ENCODE measurements at places on chromosomes 5 and 9.

DNA sequence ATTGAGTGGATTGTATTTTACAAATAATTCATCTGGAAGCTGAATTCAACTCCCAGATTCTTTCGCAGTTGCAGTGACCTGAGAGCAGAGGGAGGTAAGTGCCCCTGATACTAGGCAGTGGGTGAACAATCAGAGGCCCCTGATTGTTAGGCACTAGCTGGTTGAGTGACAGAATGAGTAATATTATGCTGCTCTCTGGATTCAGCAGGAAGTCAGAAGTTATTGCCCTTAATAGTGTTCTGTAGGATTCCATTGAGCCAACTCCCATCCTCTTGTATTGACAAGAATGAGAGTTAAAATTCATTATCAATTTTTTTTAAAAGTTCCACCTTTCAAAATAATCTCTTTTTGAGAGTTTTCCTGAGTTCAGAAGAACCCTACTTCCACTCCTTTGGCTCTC lies 301.2 kb downstream of the DTWD2 start:
- no peak for DNase-seq

GRCh38 chr5:145948921-145949320 lies 12.5 kb downstream of the SH3RF2 start:
- DNase-seq = no peak

- no peak for DNase-seq
Observed at GRCh38 chr5:54644226-54644625, 126.7 kb downstream of the SNX18 start.

DNA sequence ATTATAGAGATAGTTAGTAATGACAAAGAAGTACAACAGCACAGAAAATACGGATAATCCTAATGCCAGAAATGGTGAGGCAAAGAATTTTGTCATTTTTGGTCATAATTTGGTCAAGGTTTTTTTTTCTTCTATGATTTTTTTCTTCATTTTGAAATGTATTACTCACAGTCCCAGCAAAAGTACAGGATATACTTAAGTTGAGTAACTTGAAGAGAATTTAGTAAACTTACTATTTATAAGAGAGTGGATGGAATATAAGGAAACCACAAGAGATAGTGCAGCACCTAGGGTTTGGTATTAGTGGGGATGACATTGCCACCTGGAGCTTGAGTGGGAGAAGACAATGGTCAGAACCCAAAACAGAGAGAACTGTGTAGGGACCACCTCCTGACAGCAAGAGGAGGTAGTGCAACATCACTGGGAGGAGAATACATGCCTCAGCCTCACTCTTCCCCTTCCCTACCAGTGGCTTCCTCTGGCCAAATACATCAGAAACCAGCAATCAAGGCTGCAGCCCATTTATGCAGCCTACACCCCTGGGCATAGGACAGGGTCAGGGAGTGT lies 434.5 kb upstream of the TRPC7 start:
- no peak for DNase-seq

DNA sequence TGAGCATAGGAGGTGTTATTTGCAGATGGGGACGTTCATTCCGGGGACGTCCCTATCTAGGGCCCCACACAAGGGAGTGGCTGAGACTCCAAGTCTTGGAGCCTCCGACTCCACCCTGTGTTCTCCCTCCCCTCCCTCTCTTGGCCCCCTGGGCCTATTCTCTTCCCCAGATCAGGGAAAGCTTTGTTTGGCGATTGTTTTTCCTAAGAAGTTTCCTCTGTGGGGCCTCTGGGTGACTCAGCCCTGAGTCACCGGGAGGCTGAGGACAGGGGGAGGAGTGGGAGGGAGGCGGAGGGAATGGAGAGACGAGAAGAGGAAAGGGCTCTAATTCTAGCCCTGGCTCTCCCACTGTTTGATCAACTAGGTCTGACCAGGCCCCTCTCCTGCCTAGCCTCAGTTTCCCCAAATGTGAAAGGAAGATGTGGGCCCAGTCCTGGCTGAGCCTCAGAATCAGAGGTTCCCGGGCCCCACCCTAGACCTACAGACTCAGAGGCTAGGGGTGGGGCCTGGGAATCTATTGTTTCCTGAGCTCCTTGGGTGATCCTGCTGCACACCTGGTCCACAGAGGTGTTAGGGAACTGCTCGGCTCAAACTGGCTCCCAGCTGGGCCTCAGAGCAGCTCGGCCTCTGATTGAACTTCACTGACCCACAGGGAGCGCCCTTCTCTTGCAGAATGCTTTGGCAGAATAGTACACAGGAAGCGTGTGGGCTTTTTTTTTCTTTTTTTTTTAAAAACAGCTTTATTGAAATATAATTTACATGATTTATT lies 19.2 kb downstream of the GSN start:
- DNase-seq = no peak

GRCh38 chr5:149940077-149940574 lies 4.5 kb downstream of the PDE6A start:
- DNase-seq = no peak

- no peak for DNase-seq
Observed at GRCh38 chr5:139262059-139262741, 31.3 kb upstream of the MATR3 start.

DNA sequence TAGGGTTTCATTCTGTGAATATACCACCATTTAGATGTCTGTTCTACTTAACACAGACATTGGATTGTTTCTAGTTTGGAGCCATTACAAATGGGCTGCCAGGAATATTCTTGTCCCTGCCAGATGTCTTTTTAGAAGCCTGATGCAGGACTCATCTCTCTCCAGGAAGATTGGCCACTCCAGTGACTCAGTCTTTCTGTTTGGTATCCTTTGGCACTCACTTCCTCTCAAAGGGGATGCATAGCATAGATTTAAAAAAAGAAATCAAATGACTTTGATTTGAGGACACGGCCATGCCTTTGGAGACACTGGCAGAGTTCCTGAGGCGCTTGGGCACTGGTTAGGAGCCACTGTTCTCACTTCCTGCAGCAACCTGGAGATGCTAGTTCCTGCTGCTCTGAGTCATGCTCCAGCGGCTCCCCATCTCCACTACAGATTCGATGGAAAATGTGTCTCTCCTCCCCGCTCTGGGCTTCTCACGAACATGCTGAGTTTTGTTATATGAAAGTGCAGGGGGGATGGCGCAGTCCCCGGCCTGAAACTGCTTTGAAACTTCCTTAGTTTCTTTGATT lies 3.5 kb upstream of the ZNF366 start:
- no peak for DNase-seq

DNA sequence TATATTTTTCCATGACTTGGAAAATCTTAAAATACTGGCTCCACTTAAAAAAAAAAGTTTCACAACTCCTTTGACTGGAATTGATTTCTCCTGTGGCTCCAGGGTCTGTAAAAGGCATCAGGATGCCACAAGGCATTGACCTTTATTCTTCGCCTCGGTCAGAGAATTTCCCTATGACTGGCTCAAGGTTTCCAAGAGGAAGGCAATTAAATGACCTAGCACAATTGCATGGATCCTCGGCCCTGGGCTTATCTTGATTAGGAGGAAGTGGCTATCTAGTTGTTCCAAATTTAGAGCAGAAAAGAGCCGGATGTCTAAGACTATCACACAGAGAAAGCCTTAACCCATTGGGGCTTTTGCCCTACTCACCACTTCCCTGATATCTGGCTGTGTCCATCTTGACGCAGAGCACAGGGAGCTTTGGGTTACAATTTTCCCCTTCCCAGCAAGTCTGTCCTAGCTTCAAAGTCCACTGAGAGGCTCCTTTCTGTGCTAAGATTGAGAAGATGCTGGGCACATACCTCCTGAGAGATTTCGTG lies 56.9 kb upstream of the COL15A1 start:
- no peak for DNase-seq

- no peak for DNase-seq
Observed at GRCh38 chr5:87413343-87413645, 564 bp upstream of the CCNH start.

- no peak for DNase-seq
Observed at GRCh38 chr5:72523960-72524582, 16.9 kb upstream of the ZNF366 start.

DNA sequence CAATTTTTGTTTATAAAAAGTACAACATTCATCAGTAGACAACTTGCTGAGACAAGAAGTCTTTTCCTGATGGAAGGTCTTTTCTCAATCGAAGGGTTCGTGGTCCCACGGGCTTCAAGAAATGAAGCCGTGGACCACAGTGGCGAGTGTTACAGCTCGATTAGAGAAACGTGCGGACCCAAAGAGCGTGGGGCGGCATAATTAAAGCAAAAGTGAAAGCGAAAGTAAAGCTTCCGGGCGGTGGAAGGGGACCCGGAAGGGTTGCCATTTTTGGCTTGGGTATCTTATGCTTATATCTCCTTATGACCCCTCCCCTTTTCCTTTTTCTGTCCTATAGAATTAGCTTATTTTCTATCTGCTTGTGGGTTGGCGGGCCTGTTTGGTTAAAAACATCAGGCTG lies 2309.4 kb upstream of the ACO1 start:
- no peak for DNase-seq

DNA sequence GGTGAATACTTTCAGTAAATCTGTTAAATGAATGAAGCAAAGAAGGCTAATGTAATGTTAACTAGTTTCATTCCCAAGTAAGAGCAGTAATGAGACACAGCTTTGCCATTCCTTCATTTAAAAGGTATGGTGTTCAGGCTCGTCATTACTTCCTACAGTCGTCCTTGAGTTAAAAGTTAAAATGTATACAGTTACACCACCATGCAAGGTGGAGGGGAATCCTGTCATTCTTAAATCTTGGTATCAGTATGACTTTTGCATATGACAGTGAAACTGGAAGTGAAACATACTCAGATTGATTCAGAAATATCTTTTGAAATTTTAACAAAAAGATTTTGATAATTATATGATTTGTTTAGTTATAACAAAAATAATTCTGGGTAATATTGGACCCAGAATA lies 25.9 kb downstream of the MTRR start:
- DNase-seq = no peak

DNA sequence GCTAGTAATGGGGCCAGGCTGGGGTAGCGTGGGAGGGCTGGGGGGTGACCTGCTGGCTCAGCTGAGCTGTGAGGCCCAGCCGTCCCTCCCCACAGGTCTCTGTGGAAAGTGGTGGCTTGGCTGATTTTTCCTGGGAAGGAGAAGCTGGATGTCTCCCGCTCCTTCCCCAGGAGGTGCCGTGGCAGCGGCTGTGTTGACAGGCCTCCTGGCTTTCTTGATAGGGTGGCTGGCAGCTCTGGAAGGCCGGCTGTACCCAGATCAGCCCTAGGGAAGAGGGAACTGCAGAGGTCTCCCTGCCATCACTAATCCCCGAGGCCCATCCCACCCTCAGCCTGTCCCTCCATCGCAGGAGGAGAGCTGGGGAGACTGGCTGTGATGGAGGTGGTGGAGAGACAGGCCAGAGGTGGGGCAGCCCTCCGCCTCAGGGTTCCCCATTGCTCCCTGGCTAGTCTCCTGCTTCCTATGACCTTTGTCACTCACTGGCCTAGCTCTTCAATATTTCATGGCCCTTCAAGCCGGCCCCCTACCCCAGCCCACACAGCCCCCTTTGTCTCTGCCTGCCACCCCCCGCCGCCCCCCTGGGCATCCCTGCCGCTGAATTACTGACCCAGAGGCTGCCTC lies 6.8 kb downstream of the CXXC5 start:
- DNase-seq = no peak

DNA sequence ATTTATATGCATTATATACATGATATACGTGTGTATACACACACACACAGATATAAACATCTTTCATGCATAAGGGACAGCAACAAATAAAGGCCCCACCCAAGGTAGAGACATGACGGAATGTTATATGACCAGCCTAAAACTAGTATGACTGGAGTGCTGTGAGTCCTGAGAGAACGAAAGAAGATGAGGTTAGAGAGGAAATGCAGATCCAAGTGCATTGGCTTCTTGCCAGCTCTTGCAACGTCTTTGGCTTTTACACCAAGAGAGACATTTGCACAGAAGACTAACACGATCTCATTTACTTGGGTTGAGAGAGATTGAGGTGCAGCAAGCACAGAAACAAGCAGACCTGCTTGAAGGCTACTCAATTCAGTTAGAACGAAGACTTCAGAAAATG lies 23.0 kb downstream of the CDH10 start:
- no peak for DNase-seq

DNA sequence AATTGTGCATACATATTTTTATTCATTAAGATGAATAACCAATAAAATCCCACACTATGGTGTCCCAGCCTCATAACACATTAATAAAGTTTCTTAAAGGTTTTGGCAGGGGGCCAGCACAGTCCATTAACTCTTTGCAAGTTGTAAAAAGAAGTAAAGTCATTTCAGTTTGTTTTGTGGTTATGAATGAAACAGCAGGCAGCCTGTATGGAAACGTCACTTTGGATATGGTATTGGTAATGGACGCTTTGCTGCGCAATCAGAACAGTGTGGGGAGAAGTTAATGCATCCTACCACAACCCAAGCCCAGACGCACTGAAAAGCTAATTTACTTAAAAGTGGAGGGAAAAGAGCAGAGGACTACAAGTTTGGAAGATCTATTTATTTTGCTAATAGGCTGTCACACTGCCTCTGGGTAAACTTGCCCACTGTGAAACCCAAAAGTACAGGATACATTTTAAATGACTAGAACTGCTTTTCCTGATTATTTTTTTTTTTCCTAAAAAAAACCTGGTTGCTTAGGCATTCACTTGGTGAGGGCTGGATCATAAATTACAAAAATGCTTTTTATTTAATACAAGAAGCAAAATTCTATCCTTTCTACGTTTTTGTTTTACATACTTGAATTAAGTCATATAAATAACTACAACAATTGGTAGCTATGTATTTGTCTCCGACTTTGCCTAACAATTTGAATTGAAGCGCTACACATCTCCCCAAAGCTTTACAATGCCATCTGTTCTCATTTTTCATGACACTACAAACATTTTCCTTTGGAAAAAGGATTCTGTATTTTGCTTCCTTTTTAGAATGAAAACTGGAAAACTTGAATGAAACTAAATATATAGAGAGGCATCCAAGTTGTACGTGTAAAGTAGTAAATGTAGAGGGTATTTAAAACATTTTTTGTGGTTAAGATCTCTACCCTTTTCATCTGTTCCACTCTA lies 104.3 kb downstream of the NFIB start:
- DNase-seq = no peak

GRCh38 chr9:133075925-133076630 lies 14.3 kb downstream of the CEL start:
- no peak for DNase-seq

GRCh38 chr5:59420596-59420995 lies 472.9 kb downstream of the PDE4D start:
- no peak for DNase-seq

GRCh38 chr5:67488885-67489284 lies 292.3 kb upstream of the CD180 start:
- DNase-seq = no peak

GRCh38 chr9:123928533-123929176 lies 1.3 kb downstream of the DENND1A start:
- DNase-seq = no peak

DNA sequence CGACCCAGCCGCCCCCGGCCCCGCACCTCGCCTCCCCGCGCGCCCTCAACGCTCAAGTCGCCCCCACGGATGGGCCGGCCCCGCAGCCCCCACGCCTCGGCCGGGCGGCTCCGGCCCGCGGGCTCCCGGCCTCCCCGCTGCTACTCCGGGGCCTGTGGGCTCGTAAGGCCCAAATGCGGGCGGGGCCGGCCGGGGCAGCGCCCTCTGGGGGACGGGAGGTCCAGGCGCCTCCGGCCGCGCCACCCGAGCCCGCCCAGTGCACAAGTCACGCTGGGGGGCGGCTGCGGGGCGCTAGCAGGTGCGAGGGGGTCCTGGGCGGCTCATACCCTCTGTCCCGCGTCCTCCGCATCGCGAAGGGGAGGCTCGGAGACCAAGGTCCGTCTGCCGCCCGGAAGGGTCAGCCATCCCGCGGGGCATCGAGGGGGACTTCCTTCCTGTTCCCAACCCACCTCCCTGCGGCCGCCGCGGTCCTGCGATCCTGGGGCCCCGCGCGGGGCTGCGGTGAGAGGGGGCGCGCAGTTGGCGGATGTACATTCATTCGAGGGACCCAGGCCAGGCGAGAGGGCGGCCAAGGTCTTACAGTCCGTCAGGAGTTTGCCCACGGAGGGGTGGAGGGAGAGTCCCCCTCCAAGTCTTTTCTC lies at the start of gene CIZ1:
CIZ1 (minus strand) TSS at position 167 of the 641 bp plus-strand sequence. CDS start 715 bp downstream, outside the sequence.
- peak; percentile 57 for DNase-seq
